ENCODE measurements at places on chromosomes 1 and 21.
A peak's percentile ranks its signal among the peaks of the same experiment; 100 is the strongest.

GRCh38 chr1:7509598-7509997, 261.5 kb upstream of the VAMP3 start:
- no peak for ATAC-seq

GRCh38 chr1:23574265-23574754, 15.0 kb upstream of the ID3 start:
- ATAC-seq: no peak

DNA sequence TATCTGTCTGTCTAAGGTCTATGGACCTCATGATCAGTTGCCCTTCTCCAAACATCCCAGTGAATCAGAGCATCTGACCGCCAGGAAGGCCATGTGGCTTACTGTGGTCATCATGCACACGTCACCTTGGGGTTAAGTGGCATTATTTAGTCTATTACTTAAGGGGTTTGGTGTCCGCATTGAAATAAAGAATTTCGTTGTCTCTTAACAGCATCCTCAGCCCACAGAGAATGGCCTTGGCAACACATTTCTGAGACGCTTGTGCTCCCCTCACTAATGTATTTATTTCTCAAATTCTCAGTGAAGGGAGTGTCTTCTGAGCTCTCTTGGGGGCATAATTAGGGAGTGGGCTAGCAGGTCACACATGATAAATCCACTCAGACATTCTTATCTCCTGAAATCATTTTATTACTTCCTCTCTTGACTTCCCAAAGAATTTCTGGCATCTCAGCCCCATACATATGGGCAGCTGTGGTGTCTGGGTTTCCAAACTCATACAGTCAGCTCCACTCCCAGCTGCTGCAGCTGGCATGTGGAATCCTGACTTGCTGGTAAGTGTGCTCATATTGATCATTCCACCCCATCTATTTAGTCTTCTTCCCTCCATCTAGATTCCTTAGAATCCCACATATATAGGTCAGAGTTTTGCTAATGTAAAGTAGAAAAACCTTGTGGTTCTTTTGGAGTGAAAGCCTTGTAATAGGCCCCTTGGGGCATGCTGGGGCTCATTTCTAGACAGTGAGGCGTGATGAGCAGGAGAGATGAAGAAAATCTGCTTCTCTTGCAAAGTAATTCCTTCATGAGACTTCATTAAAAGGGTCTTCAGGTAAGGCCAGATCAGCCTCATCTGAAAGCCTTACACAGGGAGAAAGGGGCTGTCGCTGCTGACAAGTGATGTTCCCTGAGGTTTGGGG, 110.5 kb downstream of the HHAT start:
- ATAC-seq: peak; percentile 93

- no peak for ATAC-seq
Observed at GRCh38 chr1:246104927-246105326, 402.2 kb downstream of the SMYD3 start.

DNA sequence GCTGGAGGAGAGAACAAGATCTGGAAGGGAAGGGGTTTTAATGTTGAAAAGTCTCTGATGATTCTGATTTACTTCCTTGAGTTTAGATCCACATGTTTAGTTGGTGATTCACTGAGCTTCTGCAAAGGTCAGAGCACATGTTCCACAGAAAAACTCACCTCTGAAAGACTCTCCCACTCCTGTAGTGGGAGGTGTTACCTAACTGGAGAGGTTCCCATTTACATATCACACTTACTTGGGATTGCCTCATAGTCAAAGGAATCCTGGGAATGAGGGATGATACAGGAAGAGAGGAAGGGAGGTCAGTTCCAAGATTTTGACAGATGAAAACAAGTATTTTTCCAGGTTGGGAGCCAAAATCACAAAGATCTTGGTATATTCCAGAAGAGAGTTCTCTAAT, 2.7 kb upstream of the NTNG1 start:
- ATAC-seq: no peak

GRCh38 chr1:186463926-186464325, 3.0 kb upstream of the PDC start:
- ATAC-seq: no peak

GRCh38 chr1:185400052-185400451, 83.0 kb upstream of the IVNS1ABP start:
- peak; percentile 66 for ATAC-seq

DNA sequence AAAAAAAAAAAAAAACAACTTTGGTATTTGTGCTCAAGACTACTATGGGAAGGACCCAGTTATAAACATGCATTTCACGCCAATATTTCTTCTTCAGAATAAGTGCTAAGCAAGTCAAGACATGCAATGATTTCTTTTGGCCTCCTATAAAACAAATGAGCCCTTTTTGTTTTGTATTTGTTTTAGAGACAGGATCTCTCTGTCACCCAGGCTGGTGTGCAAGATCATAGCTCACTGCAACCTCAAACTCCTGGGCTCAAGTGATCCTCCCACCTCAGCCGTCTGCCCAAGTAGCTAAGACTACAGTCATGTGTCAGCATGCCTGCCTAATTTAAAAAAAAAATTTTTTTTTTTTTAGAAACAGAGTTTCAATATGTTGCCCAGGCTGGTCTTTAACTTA, 348.7 kb downstream of the PCP4 start:
- no peak for ATAC-seq

GRCh38 chr1:81398041-81398440, 402.7 kb upstream of the ADGRL2 start:
- no peak for ATAC-seq

GRCh38 chr1:4978660-4979390, 324.4 kb downstream of the AJAP1 start:
- no peak for ATAC-seq
